Activated T-cell treated with anti-CD3 and anti-CD28 coated beads for 24 hours (primary cell): ENCODE measurements at places on chromosomes 13 and 19.

DNA sequence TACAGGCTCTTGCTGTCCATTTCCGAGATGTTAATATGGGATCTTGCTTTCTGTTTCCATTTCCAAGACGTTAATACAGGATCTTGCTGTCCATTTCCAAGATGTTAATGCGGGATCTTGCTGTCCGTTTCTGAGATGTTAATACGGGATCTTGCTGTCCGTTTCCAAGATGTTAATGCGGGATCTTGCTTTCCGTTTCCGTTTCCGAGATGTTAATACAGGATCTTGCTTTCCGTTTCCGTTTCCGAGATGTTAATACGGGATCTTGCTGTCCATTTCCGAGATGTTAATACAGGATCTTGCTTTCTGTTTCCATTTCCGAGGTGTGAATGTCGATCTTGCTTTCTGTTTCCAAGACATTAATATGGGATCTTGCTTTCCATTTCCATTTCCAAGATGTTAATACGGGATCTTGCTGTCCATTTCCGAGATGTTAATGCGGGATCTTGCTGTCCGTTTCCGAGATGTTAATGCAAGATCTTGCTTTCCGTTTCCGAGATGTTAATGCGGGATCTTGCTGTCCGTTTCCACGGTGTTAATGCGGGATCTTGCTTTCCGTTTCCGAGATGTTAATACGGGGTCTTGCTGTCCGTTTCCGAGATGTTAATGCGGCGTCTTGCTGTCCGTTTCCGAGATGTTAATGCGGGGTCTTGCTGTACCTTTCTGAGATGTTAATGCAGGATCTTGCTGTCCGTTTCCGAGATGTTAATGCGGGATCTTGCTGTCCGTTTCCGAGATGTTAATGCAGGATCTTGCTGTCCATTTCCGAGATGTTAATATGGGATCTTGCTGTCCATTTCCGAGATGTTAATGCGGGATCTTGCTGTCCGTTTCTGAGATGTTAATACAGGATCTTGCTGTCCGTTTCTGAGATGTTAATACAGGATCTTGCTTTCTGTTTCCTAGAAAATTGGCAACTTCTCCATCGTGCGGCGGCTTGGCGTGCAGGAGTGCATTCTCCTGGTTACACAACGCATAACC lies 38.3 kb downstream of the PEX11G start:
- DNase-seq: no peak

- no peak for DNase-seq
Measured at GRCh38 chr13:26020891-26021290, 30.9 kb downstream of the SHISA2 start.

- DNase-seq: no peak
Measured at GRCh38 chr13:109790086-109790485, 3.7 kb upstream of the IRS2 start.

GRCh38 chr19:38900202-38900629 lies 447 bp downstream of the NFKBIB start:
- DNase-seq: no peak

- DNase-seq: no peak
Measured at GRCh38 chr19:33559996-33560395, 38.4 kb upstream of the PEPD start.

- no peak for DNase-seq
Measured at GRCh38 chr13:73767747-73768315, 366.4 kb downstream of the KLF12 start.

DNA sequence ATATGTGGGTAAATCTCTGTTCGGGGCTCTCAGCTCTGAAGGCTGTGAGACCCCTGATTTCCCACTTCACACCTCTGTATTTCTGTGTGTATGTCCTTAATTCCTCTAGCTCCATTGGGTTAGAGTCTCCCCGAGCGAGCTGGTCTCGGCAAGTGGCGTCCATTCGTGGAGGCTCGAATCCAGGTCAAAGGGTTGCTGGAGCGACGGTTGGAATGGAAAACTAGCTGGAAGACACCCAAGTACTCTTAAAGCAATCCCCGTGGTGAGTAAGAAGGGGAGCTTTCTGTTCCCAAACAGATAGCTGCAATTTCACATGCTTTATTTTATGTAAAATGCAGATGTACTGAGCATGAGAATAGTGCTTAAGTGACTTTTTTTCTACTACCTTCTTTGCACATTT lies 277.5 kb upstream of the SGCG start:
- no peak for DNase-seq
